ENCODE measurements at places on chromosomes 5 and 9.

DNA sequence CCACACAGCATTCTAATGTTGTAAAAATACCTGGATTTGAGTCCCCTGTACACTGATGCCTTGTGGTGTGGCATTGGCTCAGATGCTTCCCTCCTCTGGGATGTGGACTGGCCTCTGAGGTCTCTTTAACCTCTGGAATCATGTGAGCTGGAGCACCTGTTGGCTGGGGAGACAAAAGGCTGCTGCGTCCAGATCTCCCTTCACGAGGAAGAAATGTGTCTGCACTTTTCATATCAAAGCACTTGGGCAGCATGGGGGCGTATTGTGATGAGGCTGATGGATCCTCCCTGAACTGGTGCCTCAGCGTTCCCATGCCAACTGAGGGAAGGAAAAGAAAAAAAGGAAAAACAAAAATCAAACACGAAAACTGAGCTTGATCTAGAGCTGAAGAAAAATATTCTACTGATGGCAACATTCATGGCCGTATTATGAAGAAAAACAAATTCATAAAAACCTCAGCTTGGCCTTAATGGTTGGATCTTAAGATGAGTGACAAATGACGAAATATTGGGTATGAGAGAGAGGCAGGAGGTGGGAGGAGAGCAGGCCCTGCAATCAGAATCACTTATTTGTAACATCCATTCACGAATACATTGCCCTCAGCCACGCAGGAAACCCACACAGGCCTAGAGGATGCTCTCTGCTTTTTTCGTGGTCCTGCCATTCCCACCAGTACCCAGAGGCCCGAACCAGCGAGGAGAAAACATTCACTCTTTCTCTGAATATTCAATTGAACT, 26.2 kb downstream of the GRIA1 start:
- DNase-seq, result no peak

DNA sequence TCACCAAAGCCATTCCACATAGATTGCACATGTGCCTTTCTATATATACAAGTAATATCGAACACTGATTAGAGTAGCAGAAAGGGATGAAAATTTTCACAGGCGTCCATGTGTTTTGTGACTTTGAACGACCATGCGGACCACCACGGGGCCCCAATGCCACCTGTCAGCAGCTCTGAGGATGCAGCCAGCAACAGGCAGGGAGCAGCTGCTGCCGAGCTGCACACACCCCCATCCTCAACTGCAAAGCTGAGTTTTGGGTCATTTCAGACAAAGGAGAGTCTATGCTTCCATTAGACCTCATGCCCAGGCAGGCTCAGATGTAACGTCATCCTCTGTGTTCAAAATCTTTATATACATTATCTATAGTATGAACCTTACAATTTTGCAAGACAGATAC, 503.8 kb downstream of the IRX1 start:
- no peak for DNase-seq

- DNase-seq, result no peak
Measured at GRCh38 chr5:138366632-138367382, 14.3 kb downstream of the KDM3B start.

DNA sequence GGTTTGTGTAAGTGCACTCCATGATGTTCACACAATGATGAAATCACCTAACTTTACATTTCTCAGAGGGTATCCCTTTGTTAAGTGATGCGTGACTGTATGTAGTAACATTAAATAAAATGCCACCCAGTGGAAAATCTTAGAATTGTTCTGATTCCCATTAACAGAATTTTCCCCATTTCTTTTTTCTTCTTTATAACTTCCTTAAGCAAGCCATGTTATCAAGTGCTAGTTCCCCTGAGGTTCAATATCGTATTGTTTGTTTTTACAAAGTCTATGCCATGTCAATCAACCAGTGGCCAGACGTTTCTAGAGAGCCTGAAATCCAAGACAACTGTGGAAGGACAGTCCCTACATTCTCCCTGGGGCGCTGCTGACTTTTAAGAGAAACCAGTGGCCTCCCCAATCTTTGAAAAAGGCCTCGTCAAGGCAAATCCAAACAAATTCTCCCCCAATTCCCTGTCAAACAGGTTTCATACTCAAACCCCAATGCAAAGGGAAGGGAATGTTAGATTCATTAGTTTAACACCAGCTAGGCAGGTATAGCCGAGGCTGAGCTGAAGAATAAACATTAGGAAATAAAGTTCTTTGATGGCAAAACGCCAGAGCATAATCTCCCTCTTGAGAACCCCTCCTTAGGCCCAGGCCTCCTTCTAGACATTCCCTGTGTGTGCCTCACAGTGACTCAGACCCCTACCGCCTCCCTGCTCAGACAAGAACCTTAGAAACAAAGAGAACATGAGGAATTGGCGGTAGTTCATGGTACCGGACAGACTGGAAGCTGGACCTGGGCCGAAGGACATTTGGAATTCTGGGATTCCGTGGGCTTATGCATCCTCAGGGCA, 198.7 kb downstream of the GNA14 start:
- DNase-seq, result peak; percentile 39

DNA sequence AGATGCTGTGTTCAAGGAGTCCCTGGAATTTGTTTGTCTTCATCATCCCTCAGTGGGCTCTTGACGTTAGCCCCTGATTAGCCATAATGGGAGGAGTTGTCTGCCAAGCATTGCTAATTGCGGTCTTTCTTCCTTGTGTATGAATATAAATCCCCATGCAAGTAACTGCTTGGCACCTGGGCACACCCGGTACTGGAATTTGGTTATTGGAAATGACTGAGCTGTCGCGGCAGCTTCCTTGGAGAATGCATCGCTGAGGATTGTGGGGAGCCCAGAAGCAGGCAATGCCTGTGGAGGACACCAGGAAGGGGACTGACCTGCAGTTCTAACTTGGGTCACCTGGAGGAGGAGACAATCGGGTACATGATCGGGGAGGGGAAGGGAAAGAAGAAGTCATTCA, 53.3 kb upstream of the CTSL start:
- no peak for DNase-seq

DNA sequence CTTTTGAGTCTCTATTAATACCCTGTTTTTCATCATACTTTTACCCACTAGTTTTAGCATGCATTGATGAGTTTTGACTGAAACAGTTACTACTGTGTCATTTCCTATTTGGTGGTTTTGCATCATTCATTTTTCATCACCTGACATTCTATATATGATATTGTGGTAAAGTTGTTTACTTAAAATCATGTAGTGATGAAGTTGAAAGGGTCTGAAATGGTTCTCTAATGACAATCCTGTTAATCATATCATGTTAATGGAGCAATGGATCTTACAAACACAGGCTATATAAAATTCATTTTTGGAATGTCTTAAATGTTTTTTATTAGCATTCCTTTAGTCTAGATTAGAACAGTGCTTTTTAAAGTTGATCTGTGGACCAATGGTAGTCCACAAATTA, 84.1 kb downstream of the ERBIN start:
- DNase-seq, result no peak

- DNase-seq, result no peak
Measured at GRCh38 chr5:128099944-128100343, 16.4 kb downstream of the SLC12A2 start.

Data from HS-27A (cell line).